Trophoblast cell (in vitro differentiated cells and primary cell): ENCODE measurements at places on chromosomes 5 and 9.

- no peak for DNase-seq
Measured at GRCh38 chr5:151254556-151254955, 1.6 kb downstream of the GM2A start.

DNA sequence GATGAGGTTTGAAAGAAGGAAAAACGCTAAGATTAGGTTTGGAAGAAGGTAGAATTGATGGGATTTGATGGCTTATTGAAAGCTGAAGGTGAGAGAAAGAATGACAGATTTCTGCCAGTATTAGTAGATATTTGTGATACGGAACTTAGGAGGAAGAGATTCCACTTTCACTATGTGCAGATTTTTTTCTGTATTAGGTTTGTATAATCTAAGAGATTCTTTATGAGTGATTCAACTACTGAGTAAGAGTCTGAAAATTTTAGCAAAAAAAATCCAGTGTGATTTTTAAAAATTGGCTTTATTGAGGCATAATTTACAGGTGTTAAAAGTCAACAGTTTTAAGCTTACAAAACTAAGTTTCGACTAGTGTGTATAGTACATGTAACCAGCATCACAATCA lies 54.1 kb downstream of the AP3S1 start:
- no peak for DNase-seq

GRCh38 chr5:42912184-42912798 lies 100.6 kb upstream of the SELENOP start:
- DNase-seq = no peak

DNA sequence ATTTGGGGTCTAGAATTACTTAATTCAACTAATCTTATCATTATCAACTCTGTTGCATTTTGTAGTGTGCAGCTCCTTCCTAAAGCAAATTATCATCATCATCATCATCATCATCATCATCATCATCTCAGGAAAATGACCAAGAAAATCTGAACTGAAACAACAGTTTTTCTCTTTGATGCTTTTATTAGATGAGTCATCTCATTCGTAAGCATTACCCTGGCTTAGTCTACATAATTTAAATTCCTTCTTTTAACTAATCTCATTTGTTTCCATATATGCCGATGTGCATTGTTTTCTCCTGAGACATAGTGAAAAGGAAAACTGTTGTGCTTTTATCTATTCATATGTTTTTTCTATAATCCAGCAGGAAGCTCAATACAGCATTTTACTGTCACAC lies 173.0 kb upstream of the PDE4D start:
- DNase-seq = no peak

DNA sequence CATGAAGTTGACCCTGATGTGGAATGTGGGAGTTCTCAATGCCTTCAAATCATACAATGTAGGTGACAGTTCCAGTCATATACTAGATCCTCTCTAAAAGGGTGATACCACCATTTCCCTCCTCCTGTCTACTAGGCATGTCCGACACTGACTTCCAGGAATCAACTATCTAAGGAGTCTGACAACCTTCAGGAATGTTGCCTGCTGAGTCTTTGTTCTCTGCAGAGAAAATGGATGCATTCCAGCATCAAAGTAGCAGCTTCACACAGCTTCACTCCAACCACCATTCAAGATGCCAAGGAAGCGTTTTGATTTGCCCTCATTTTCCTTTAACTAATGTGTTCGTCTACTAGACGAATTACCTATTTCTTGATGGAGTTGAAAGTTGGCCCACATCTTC lies 530.2 kb downstream of the EBF1 start:
- no peak for DNase-seq

- DNase-seq = peak; percentile 1
Measured at GRCh38 chr9:79301551-79302391, 270.0 kb upstream of the TLE4 start.
